Large intestine (tissue), 12 donors: ENCODE measurements at places on chromosomes 13 and 19.

GRCh38 chr13:50882816-50883435 is 26.7 kb upstream of the RNASEH2B start:
- H3K27ac ChIP-seq = no peak overlapping the region
- DNase-seq = no peak
- no peak overlapping the region for H3K4me3 ChIP-seq
- no peaks in the 10 kb centered on the region for H3K27me3 ChIP-seq
- no peaks in the 10 kb centered on the region for H3K4me1 ChIP-seq

GRCh38 chr13:113897966-113898365 is 34.1 kb upstream of the GAS6 start:
- H3K27me3 ChIP-seq = peaks cover 3% of the 10 kb centered on the region
- no peak for DNase-seq
- no peaks in the 10 kb centered on the region for H3K36me3 ChIP-seq
- H3K27ac ChIP-seq = no peak overlapping the region
- no peaks in the 10 kb centered on the region for H3K4me1 ChIP-seq
- no peak overlapping the region for H3K4me3 ChIP-seq

DNA sequence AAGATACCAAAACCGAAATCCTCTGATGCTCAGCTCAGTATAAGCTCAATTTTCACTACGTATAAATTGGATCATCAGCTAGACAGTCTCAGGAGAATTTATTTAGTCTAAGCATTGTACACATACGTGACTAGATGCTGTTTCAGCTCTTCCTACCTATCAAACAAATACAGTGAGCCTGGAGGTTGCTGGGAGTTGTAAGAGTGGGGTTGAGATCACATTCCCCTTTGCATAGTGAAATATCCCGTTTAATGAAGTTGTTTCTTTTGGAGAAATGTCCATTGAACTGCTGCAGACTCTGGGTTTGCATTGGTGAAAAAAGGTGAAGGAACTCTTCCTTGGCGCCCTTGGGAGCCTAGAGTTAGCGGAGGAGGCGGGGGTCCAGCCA is 68.9 kb upstream of the GJB6 start:
- DNase-seq = no peak
- no peak overlapping the region for H3K4me3 ChIP-seq
- H3K4me1 ChIP-seq = no peaks in the 10 kb centered on the region
- H3K27ac ChIP-seq = no peak overlapping the region

DNA sequence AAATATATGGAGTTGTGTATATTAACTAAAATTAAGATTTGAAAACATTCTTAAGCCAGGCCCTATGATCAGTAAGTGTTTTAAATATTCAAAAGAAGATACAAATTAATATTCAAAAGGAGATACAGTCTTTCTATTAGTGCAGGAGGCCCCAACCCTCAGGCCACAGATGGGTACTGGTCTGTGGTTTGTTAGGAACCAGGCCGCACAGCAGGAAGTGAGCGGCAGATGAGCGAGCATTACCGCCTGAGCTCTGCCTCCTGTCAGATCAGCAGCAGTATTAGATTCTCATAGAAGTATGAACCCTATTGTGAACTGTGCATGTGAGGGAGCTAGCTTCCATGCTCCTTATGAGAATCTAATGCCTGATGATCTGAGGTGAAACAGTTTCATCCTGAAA is 232.9 kb downstream of the FOXO1 start:
- no peaks in the 10 kb centered on the region for H3K27me3 ChIP-seq
- no peaks in the 10 kb centered on the region for H3K36me3 ChIP-seq
- no peak overlapping the region for H3K4me3 ChIP-seq
- no peak for DNase-seq

DNA sequence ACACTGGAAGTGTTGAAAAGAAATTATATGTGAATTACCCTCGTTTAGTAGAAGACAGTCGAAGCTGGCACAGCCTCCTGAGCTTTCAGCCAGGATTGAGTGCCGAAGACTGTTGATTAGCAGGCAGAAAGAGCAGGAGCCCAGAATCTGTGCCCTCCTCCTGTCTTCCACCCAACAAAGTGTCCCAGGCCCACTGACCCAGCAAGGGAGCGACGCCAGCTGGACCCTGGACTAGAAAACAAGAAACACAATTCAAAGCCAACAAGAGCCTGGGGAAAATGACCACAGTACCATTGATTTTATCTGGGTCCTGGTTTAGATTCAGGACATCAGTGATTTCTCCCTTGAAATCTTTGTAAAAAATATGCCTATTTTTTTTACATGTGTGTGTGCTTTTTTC is 120.7 kb downstream of the RXFP2 start:
- H3K4me1 ChIP-seq = no peaks in the 10 kb centered on the region
- no peak overlapping the region for H3K4me3 ChIP-seq
- no peaks in the 10 kb centered on the region for H3K36me3 ChIP-seq
- no peak for DNase-seq
